ENCODE measurements at places on chromosomes 3 and 15.

DNA sequence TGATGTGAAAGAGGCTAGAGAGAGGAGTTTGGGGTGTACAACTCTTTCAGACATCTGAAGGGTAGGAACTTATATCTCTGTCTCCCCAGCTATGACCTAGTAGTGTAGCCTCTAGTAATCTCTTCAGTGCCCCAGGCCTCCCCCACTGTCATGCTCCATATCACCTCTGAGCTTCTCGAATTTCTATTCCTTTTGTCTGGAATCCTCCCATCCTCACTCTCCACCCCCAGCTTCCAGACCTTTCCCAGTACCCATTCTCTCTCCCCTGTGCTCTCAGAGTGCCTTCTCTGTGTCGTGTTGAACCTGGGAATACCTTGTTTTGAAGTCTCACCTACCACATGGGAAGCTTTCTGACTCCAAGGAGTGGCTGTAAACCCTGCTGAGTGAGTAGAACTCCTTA is 3.6 kb upstream of the RBPMS2 start:
- no peak for DNase-seq

GRCh38 chr15:69509131-69509530 is 56.5 kb downstream of the RPLP1 start:
- no peak for DNase-seq

DNA sequence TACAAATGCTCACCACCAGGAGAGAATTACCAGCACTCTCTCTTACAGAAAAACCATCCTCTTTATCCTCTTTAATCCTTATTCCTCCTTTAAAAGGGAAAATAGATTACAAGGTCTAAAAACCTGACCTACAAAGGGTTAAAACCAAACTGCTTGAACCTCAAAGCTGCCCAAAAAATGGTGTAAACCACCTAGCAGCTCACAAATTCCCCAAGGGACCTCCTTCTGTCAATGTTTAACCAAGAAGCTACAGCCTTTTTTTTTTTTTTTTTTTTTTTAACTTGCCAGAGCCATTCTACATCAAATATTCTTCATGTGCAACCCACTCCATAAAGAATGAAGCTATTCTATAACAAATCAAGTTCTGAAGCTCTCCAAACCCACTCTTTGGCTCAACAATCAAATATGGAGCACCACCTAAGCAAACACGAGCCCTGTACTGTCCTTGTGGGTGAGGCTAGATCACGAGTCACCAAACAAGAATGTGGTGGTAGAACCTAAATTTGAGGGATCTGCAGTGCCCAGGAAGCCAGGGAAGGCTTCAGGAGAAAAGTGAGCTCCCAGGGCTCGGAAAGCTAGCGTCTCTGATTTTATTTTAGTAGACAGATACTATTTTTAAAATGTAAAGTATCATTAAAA is 20.1 kb downstream of the OSBPL10 start:
- DNase-seq, result no peak

DNA sequence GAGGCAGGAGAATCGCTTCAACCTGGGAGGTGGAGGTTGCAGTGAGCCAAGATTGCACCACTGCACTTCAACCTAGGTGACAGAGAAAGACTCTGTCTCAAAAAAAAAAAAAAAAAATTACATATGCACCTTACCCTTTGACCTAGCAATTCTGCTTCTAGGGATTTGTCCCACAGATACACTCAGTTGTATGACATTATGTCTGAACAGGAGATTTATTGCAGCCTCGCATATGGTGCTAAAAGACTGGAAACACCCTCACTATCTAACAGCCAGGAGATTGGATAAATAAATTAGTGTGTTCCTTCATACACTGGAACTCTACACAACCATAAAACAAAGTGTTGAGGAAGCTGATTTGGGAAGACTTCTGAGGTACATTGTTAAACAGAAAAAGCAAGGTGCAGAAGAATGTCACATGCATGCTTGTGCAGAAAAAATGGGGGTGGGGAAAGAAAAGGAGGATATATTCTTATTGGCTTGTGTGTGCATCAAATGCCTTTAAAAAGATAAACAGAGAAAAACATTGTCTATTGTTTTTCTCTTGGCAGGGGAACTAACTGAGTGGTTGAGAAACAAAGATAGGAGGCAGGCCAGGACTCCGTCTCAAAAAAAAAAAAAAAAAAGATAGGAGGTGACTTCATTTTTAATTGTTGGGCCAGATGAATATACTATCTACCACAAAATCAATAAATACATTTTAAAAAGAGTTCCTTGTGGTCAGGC is 30.9 kb downstream of the PPCDC start:
- no peak for DNase-seq

GRCh38 chr3:7950890-7951289 is 550.7 kb upstream of the LMCD1 start:
- no peak for DNase-seq

GRCh38 chr3:62421207-62421606 is 47.9 kb upstream of the FEZF2 start:
- no peak for DNase-seq

DNA sequence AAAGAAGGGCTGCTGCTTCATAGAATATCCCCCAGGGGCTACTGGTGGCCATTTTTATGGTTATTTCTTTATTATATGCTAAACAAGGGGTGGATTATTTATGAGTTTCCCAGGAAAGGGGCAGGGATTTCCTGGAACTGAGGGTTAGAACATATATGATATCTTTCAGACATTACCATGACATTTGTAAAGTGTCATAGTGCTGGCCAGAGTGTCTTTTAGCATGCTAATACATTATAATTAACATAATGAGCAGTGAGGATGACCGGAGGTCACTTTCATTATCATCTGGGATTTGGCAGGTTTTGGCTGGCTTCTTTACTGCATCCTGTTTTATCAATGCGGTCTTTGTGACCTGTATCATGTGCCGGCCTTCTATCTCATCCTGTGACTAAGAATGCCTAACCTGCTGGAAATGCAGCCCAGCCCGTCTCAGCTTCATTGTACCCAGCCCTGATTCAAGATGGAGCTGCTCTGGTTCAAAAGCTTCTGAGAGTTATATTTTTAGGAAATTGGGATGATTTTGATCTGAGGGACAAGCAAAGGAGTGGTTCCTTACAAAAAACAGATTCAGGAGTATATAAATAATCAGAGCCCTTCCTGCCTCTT is 9.1 kb upstream of the ZBTB20 start:
- no peak for DNase-seq

DNA sequence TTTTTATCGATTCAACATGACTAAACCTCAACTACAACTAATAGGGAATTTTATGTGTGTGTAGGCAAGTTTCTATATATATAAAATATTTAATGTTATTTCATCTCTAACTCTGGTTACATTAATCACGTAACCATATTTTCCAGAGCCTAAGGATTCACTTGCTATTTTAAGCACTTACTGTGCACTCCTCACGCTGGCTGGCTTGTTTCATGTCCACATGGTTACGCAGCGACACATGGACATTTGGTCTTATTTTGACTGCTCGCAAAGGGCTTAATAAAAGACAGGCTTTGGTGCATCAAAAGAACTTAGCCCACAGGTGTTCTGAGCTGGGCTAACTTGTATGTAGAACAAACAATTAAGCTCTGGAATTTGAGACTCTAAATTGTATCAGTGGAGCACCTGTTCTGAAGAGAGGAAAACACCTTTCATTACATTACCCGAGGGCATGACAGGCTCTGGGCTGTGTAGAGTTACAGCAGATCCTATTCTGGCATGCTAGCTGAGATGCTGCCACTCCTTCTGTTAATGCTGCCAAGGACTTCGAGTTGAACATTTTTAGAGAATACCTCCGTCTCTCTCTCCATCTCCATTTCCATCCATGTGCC is 130.0 kb upstream of the NR2F2 start:
- DNase-seq, result no peak

- DNase-seq, result no peak
These were observed 155.8 kb downstream of the LRTM1 start for GRCh38 chr3:54772051-54772450.

DNA sequence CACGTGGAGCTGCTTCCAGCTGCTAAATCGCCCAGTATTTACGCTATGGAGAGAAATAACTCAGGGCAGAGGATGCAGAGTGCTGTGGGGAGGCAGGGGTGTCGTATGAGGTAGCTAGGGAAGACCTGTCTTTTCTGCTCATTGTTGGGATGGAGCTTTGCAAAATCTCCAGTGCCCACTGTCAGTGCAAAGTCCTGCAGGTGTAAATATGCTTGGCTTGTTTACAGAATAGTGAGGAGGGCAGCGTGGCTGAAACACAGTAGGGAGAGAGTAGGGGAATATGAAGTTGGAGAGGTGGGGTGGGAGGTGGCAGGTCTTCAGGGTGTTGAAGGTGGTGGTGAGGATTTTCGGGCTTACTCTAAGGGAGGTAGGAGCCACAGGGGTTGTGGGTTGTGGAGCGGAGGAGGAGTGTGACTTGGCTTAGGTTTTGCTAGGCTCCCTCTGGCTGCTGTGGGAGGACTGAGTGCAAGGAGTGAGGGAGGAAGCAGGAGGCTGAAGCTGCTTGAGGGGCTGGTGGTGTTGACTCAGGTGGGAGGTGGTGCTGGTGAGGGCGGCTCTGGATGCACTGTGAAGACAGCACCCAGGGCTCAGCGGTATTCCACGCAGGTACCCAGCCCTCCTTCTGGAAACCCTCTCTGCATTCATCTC is 125.7 kb downstream of the FBLN2 start:
- no peak for DNase-seq

GRCh38 chr15:70098461-70099166 is 897 bp upstream of the TLE3 start:
- no peak for DNase-seq

- no peak for DNase-seq
These were observed 571.8 kb downstream of the FOXP1 start for GRCh38 chr3:71011565-71012287.

DNA sequence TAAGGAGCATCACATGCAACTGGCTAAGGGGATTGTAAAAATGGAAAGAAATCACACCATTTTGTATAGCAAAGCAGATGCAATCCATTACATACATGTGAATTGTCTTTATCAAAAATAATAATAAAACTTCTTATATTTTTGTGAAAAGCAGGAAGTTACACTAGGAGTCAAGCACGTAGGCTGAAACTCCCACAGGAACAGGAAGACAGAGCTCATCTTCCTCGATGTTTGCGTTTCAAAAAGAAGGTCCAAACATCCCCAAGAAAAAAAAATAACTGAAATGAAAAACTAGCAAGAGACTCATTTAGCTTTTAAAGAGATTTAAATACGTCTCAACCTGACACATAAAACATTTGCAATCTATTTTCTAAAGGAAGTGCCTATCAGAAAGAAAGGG is 106.6 kb downstream of the TGFBR2 start:
- DNase-seq, result no peak

- no peak for DNase-seq
These were observed 120.9 kb downstream of the ZMAT3 start for GRCh38 chr3:178950676-178951075.

DNA sequence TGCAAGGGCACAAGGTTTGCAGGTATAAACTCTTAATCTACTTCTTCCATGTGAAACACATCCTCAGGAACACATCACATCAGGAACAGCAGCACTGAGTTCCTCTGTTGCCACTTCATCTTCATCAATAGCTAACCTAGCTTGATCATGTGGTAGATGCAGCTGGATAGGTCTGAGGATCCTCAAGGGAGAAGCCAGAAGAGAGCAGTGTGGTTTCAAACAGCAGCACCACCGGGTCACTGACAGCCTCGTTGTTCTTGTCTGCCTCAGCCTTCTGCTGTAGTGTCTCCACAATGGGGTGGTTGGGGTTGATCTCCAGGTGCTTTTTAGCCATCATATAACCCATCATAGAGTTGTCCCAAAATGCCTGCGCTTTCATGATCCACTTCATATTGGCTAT is 58.8 kb downstream of the ADAM10 start:
- no peak for DNase-seq

DNA sequence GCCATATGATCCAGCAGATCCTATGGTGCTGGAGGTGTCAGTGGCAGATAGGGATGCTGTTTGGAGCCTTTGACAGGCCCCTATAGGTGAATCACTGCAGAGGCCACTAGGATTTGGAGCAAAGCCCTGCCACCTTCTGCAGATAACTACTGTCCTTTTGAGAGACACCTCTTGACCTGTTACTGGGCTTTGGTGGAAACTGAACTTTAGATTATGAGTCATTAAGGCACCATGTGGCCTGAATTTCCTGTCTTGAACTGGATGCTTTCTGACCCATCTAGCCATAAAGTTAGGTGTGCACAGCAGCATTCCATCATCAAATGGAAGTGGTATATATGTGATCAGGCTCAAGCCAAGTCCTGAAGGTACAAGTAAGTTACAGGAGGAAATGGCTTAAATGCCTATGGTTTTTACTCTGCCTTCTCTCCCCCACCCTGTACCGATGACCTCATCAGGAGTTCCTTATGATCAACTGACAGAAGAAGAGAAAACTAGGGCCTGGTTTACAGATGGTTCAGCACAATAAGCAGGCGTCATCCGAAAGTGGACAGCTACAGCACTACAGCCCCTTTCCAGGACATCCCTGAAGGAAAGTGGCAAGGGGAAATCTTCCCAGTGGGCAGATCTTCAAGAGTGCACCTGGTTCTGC is 565.6 kb upstream of the AGTR1 start:
- no peak for DNase-seq

DNA sequence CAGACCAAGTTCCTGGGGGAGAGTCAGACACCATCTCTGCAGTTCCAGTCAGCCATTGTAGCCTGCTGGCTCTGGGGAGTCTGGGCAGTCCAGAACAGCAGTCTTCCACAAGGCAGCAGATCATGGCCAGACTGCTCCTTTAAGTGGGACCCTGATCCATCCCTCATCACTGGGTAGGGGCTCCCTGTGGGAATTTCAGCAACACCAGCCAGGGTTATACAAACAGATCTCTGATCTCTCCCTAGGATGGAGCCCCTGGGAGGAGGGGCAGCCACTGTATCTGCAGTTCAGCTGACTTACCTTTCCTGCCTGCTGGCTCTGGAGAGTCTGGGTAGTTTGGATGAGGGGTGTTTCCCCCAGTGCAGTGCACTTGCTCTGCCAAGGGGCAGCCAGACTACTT is 42.1 kb upstream of the UNC13C start:
- DNase-seq, result no peak

GRCh38 chr15:67176195-67176971 is 78.1 kb downstream of the AAGAB start:
- no peak for DNase-seq

GRCh38 chr3:182954553-182955235 is 25.6 kb downstream of the DCUN1D1 start:
- no peak for DNase-seq

- no peak for DNase-seq
These were observed 31.3 kb downstream of the ASB7 start for GRCh38 chr15:100633763-100634075.

- DNase-seq, result no peak
These were observed 549.3 kb downstream of the TBL1XR1 start for GRCh38 chr3:176647987-176648386.
